ENCODE measurements at places on chromosomes 7 and 10.

DNA sequence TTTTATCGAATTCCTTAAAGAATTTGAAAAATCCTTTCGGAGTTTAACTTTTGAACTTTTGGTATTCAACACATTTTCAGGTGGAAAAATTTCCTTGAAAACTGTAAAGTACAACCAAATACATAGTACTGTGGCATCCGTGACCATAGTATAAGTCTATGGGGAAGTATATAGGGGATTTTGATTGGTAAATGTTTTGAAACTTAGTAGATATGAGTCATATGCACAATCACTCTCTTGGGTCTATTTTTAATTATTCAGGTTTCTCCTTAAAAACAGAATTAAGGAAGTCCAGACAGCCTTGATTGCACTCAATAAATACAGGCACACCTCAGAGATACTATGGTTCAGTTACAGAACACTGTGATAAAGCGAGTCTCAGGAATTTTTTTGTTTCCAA, 64.2 kb downstream of the AVL9 start:
- no peak for DNase-seq

DNA sequence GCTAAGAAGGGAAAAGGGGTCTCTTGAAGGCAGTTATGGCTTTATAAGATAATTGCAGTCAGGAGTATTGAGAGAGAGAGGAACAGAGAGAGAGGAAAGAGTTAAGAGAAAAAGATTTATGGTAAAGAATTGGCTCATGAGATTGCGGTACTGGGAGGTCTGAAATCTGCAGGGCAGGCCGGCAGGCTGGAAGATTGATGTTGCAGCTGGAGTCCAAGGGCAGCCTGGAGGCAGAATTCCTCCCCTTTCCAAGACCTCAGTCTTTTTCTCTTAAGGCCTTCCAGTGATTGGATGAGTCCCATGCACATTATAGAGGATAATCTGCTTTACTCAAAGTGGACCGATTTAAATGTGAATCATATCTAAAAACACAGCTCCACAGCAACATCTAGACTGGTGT, 68.4 kb downstream of the HACD1 start:
- DNase-seq: no peak

DNA sequence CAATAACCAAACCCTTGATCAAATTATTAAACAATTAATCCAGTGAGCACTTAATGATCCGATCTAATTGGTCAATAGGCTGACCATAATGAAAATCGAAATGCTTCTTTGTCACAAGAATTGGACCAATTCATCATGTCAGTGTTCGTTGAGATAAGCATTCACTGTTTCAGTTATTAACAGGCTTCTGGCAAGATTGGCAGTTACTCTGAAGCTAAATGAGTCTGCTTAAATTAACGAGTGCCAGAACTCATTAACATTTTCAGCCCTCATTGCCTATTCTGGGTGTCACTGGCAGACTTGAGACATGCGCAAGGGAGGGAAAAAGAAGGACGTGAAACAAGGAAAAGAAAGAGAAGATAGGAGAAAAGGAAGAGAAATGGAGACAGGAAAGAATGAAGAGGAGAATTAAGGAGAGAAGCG, 30.7 kb upstream of the SLC26A3 start:
- DNase-seq: no peak

DNA sequence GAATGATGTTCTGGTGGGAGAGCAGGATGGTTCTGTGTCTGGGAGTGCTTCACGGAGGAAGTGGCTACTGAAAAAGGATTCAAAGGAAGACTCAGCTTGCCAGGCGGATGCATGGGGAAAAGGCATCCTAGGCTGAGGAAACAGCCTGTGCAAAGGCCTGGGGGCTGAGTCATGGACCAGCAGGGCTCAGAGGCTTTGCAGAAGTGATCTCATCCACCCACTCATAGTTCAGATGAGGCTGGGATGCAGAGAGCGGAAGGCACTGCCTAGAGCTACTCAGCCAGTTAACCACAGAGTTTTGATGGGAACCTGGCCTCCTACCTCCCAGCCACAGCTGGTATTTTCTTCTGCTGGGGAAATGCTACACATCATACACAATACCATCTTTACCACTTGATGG, 15.8 kb upstream of the ADAMTS14 start:
- DNase-seq: no peak

DNA sequence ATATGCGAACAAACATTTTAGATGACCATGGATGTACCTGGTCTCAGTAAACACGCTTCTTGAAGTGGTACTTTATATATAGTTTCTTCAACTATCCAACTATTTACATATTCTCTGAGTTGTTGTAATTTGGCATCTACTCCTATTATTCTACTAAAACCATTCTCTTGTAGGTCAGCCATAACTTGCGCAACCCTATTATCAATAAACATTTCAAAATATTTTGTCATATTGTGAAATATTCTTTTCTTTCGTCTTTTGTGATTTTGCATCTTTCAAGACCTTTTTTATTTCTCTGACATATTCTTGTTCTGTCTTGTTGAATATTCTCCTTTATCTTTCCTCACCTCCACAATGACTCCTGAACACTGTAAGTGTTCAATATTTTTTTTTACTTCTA, 753.3 kb downstream of the NXPH1 start:
- DNase-seq: no peak

GRCh38 chr7:15620491-15621185, 58.8 kb upstream of the AGMO start:
- DNase-seq: no peak

- no peak for DNase-seq
Measured at GRCh38 chr7:100590077-100590737, 4.1 kb downstream of the FBXO24 start.

GRCh38 chr7:138584696-138585095, 116.5 kb downstream of the SVOPL start:
- DNase-seq: no peak

DNA sequence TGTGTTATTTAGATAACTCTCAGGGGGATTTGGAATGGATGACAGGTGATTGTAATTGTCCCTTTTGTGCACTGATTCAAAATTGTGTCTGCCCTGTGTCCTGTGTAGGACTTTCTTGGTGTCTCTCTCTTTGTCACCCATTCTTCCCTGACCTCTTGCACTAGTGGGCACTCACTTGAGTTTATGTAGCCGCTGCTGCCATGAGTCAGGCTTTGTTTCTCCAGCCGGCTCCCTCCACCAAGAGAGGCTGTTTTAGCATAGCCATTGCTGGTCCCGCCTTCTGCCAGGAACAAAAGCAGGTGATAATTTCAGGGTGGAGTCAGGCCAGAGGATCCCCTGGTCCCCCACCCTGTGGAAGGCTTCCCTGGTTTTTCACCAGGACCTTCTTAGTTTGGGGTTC, 8.4 kb downstream of the COL17A1 start:
- no peak for DNase-seq

DNA sequence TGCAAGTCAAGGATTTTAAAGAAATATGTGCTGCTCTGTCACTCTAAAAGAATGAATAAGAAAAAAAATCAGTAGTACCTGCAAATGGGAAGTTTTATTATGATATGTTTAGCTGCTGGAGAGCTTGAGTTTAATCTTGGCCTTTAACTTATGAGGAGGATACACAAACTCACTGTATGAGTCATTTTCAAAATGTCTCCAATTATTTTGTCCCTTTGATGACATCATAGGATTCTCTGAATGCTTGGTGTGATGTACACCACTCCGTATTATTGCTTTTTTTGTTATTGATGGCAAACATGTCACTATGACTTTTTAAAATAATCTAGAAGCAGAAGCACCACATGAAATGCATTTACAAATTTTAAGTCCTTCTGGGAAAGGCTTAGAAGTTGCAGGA, 125.8 kb downstream of the RALA start:
- no peak for DNase-seq

- DNase-seq: peak; percentile 68
Measured at GRCh38 chr7:151060416-151061212, 1.2 kb downstream of the SLC4A2 start.

DNA sequence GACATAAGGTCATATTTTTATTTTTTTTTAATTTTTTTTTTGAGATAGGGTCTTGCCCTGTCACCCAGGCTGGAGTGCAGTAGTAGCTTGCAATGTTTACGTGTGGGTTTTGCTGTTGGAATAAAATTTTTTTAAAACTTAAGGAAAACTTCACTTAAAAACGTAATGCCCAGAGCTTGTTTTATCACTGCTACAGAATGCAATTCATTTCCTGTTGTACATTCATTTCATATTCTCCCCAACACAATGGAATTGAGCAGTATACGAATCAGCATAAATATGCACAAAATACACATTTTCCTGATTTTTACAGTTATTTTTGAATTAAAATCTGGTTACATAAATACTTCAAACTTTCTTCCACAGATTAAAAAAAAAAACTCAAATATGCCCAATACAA, 40.3 kb downstream of the RSU1 start:
- no peak for DNase-seq

GRCh38 chr7:50281680-50282445, 22.7 kb upstream of the IKZF1 start:
- DNase-seq: no peak

- no peak for DNase-seq
Measured at GRCh38 chr7:22587322-22587721, 87.3 kb upstream of the STEAP1B start.

DNA sequence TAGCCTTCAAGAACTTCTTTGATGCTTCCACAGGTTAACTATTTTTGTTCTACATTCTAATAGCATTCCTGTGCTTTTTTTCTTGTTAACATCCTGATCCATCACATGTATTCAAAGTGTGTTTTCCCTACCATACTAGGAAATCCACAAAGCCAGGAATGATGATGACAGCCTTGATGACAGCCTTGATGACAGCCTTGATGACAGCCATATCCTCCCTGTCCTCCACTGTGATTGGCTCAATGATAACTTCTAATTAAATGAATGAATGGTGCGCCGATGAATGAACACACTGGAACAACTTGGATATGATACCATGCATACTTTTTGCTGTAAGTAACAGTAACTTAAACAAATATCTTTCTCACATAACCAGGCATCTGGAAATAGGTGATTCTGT, 8.3 kb upstream of the TACR2 start:
- DNase-seq: no peak

DNA sequence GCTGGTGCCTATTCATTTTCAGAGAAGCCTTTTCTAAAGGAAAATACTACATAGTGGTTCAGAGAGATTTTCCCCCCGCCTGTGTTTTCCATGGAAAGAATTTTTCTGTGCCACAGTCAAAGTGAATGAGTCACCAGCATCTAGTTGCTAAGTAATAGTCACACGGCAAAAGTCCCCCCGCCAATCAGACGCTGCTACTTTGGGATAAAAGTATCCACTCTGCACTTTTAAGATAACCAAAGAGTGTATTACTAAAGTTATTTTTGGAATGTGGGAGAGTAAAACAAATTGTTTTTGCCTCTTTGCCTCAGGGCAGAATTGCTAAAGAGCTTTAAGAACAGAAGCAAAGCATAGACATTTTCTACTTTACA, 23.5 kb downstream of the ABLIM1 start:
- DNase-seq: no peak

- no peak for DNase-seq
Measured at GRCh38 chr10:7932301-7933036, 114.2 kb downstream of the TAF3 start.

- no peak for DNase-seq
Measured at GRCh38 chr7:24981171-24981951, 1.4 kb upstream of the OSBPL3 start.

- DNase-seq: peak; percentile 92
Measured at GRCh38 chr10:77173615-77174461, 463.8 kb downstream of the KCNMA1 start.

GRCh38 chr7:41817386-41817785, 114.5 kb upstream of the INHBA start:
- no peak for DNase-seq

- DNase-seq: no peak
Measured at GRCh38 chr10:113895018-113895417, 40.6 kb downstream of the NHLRC2 start.

GRCh38 chr10:116612107-116612769, 8.5 kb upstream of the PNLIPRP2 start:
- DNase-seq: no peak

DNA sequence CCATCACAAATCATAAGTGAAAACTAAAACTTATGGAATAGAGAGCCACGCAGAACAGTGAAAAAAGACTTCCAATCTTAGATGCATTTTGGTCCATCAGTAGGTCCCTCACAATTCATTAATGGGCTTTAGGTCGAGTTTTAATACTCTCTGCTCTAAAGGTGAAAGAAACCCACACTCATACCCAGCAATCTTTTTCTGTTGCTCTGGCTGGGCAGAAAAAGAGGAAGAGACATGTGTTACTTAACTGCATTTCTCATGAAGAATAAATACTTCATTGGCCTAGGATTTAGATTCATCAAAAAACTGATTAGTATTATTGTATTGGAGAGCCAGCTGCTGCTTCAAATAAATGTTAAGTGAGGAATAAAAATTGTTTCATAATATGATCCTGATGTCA, 645.7 kb downstream of the PHTF2 start:
- no peak for DNase-seq

All from T47D (cell line).